ENCODE measurements at places on chromosomes 1 and 21.
A peak's percentile ranks its signal among the peaks of the same experiment; 100 is the strongest.

GRCh38 chr1:55382806-55383305 lies 167.7 kb upstream of the USP24 start:
- no peak for DNase-seq

DNA sequence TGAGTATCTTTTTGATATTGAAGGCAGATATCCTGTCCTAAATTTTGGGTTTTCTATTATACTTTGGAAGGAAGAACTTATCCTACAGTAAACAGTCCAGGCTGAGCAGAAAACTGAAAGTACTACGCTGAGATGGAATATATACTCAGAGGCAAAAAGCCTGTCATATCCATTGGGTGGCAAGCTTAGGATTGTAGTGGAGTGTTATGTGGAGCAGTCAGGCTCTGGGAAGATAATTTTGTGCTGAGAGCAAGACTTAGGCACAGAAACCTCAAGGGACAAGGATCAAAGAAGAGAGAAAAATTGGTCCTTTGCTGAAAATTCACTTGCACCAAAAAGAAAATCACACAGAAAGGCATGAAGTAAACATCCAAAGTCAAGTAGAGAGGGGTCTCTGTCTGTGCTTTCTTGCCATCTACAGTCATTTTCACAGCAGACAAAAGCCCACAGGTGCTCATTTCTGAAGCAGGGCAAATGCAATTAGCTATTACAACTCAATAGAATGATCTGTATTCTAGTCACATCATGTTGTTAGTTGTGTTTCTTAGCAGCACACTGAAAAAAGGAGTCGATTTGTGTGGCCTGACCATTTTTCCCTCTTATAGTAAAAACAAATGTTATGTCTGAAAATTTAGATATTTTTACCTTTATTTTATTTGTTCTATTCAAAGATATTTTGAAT lies 38.5 kb downstream of the CRB1 start:
- no peak for DNase-seq

- no peak for DNase-seq
These were observed 50.5 kb downstream of the SIK1 start for GRCh38 chr21:43376478-43376882.

- DNase-seq, result no peak
These were observed 4.3 kb upstream of the GLUL start for GRCh38 chr1:182395906-182396305.

GRCh38 chr1:215273838-215274516 lies 191.4 kb downstream of the KCNK2 start:
- peak; percentile 85 for DNase-seq

GRCh38 chr1:105442901-105443300 lies 1613.6 kb upstream of the PRMT6 start:
- no peak for DNase-seq

GRCh38 chr1:194809665-194810064 lies 1623.3 kb upstream of the B3GALT2 start:
- no peak for DNase-seq

GRCh38 chr21:27804515-27804914 lies 837.6 kb upstream of the ADAMTS5 start:
- DNase-seq, result peak; percentile 41

Data from EL (cell line).